Activated T-helper 1 cell treated with anti-CD3 and anti-CD28 coated beads, Interleukin-12 subunit alpha, Interleukin-12 subunit beta, Interleukin-2, Interleukin-4 antibody, amounts not matched to agents 30 ng/mL and 10 ng/mL and 1 ng/mL, durations not matched to agents 14 hours and 24 hours and 36 hours (primary cell): ENCODE measurements at places on chromosomes 5 and 9. TPM values are rescaled to one million over a fixed set of nuclear protein-coding genes. Genes with fewer than 3 reads are reported as not detected.
A peak's percentile ranks its signal among the peaks of the same experiment; 100 is the strongest.

CRHBP gene
- total RNA-seq: not detected in 2 replicates

- no peak overlapping the region for H3K27ac ChIP-seq
- H3K4me3 ChIP-seq: no peak overlapping the region
These were observed 59.6 kb downstream of the RAI14 start for GRCh38 chr5:34715711-34716110.

DNA sequence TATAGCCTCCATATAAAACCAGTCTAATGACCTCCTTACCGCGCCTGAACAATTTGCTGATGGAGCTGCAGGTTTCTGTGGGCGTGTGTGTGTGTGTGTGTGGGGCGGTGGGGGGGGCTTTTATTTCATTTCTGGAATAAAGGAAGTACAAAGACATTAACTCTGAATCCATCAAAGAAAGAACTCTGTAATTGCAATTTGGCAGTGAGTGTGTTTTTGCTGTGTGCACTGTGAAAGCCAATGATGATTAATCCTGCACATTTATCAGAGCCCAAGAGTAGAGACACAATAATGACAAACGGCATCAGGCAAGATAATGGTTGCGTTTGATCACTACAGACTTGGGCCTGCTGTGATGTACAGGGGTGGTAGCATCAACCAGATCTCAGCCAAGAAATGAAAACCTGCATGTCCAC is 29.3 kb upstream of the NDFIP1 start:
- H3K36me3 ChIP-seq: peaks cover 1% of the 10 kb centered on the region
- no peak overlapping the region for H3K27ac ChIP-seq
- H3K4me3 ChIP-seq: no peak overlapping the region

DNA sequence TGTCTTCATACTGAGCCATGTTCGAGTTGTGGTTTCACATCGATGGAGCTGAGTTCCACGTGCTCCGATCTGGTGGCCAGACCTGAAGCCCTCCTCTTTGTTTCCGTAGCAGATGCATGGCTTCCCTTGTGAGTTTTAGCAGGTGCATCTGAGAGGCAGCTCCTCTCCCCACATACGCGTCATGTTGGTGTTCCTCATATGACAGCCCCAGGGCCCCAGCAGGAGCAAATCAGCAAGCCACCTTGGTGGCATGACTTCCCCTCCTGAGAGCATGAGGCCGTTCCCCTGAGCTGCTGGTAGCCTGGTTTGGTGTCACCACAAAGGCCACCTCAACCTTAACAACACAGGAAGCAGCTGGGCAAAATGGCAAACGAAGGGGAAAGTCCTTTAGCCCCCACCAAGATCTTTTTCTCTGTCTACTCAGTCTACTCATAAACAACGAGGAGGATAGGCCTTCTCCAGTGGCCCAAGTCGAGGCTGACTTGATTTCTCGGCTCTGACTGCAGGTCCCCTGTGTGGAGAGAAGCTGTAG is 5.9 kb downstream of the CYFIP2 start:
- DNase-seq: peak; percentile 85
- H3K36me3 ChIP-seq: peaks cover 32% of the 10 kb centered on the region
- H3K4me1 ChIP-seq: peaks cover 96% of the 10 kb centered on the region
- H3K27ac ChIP-seq: peak overlapping the region; percentile 100

ROR2 gene
- 1.1 and 1.6 TPM in 2 replicates for total RNA-seq

DNA sequence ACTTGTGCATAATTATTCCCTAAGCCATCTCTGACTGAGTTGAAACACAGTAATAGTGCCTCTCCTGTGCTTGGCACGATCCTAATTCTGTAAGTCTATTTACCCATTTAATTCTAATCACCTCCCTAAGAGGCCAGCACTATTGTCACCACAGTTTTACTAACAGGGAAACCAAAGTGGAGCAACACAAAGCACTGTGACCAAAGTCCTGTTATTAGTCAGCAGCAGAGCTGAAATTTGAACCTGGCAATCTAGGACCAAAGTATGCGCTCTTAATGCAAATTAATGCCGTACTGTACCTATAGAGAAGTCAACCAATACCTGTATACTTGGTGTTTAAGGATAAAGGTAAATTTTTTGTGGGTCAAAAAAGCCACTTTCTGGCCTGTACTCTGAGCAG is 77.1 kb upstream of the CNTLN start:
- H3K27me3 ChIP-seq: no peaks in the 10 kb centered on the region
- no peak overlapping the region for H3K4me3 ChIP-seq
- H3K4me1 ChIP-seq: no peaks in the 10 kb centered on the region
- no peak for DNase-seq
- H3K36me3 ChIP-seq: no peaks in the 10 kb centered on the region
- no peak overlapping the region for H3K27ac ChIP-seq

- no peak overlapping the region for H3K27ac ChIP-seq
- H3K36me3 ChIP-seq: no peaks in the 10 kb centered on the region
- H3K4me3 ChIP-seq: no peak overlapping the region
- no peaks in the 10 kb centered on the region for H3K4me1 ChIP-seq
- no peaks in the 10 kb centered on the region for H3K27me3 ChIP-seq
These were observed 539.7 kb downstream of the ACTL7B start for GRCh38 chr9:108316066-108316465.

ADAM19 gene
- 341 and 348 TPM in 2 replicates for total RNA-seq

PDGFRB gene
- total RNA-seq: 0.76 and 1.0 TPM in 2 replicates

GRCh38 chr5:148484651-148485050 is 100.9 kb downstream of the FBXO38 start:
- no peaks in the 10 kb centered on the region for H3K36me3 ChIP-seq
- no peak for DNase-seq
- H3K4me1 ChIP-seq: no peaks in the 10 kb centered on the region

DNA sequence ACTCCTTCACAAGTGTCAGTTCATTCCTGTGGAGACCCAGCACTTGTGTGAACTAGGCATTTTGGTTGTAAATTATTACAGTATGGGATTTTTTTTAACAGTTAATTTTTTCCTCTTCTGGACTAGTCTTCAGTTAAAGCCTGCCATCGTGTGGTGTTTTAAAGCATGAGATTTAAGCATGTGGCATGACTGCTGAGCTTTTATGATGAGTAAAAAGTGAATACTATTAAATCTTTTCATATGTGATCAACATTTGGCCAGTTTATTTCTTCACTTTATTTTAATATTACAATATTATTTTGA is 25.0 kb downstream of the LMNB1 start:
- DNase-seq: no peak
- no peak overlapping the region for H3K4me3 ChIP-seq
- H3K4me1 ChIP-seq: peaks cover 50% of the 10 kb centered on the region
- no peaks in the 10 kb centered on the region for H3K27me3 ChIP-seq
- peaks cover 19% of the 10 kb centered on the region for H3K36me3 ChIP-seq

- no peaks in the 10 kb centered on the region for H3K36me3 ChIP-seq
- H3K4me3 ChIP-seq: no peak overlapping the region
- no peaks in the 10 kb centered on the region for H3K4me1 ChIP-seq
- no peak overlapping the region for H3K27ac ChIP-seq
- peaks cover 9% of the 10 kb centered on the region for H3K27me3 ChIP-seq
- no peak for DNase-seq
These were observed 4.3 kb upstream of the C7 start for GRCh38 chr5:40904994-40905306.

- H3K36me3 ChIP-seq: no peaks in the 10 kb centered on the region
- H3K27me3 ChIP-seq: peaks cover 9% of the 10 kb centered on the region
- no peaks in the 10 kb centered on the region for H3K4me1 ChIP-seq
- H3K4me3 ChIP-seq: no peak overlapping the region
These were observed 20.2 kb downstream of the UBE2QL1 start for GRCh38 chr5:6468870-6469269.

DNA sequence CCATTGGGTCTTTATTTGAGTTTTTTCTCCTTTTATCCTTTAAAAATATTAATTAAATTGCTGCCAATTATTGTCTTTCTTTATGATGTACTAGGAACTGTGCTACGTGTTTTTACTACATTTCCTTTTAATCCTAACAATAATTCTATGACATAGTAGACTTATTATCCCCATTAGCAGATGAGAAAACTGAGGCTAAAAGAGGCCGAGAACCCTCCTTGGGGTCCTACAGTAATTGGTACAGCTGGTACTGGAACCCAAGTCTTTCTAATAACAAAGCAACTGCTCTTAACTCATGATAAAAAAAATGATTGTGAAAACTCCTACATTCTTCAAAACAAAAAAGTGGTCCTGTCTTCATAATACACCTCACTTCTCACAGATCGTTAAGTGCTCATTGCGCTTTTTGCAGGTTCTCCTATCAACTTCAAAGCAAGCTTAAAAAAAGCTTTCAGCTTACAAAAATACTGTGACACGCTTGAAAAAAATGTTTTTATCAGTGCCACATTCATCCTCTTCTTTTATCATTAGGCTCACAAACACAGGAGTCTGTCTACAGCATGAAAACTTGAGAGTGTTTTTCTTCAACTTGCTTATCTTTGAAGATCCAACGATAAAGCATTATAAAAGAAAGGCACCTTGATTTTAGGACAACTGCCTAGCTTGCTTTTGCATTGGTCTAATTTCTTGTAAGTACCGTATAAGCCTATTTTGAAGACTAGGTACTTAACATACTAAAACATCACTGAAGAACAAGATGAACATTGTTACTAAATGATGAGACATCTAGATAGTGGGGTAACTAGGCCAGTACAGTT is 32.4 kb downstream of the FYB1 start:
- H3K27ac ChIP-seq: peak overlapping the region; percentile 97
- no peak for DNase-seq
- H3K36me3 ChIP-seq: peaks cover 9% of the 10 kb centered on the region
- no peaks in the 10 kb centered on the region for H3K27me3 ChIP-seq

GRCh38 chr9:89815903-89816573 is 211.2 kb downstream of the GADD45G start:
- H3K36me3 ChIP-seq: peaks cover 2% of the 10 kb centered on the region
- DNase-seq: peak; percentile 8
- H3K27me3 ChIP-seq: peaks cover 4% of the 10 kb centered on the region
- H3K27ac ChIP-seq: peak overlapping the region; percentile 77
- H3K4me3 ChIP-seq: no peak overlapping the region
- H3K4me1 ChIP-seq: peaks cover 47% of the 10 kb centered on the region

DNA sequence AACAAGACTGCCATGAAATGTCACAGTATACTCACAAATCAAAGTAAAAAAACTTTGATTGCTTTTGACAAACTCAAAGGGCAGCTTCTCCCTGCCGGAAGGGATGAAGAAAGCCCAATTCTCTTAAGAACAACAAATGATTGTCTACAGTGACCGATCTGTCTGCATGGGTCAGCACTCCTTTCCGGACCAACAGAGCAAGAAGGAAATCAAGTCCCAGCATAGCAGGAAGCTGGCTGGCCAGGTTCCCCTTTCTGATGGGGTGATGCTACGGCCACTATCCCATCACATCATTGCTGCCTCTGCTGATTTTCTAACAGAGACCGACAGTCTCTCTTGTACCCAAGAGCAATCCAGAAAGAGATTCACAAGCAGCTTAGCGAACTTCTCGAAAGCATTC is 692 bp downstream of the C1QTNF3 start:
- H3K36me3 ChIP-seq: peaks cover 2% of the 10 kb centered on the region
- peaks cover 2% of the 10 kb centered on the region for H3K27me3 ChIP-seq
- no peak for DNase-seq
- H3K27ac ChIP-seq: no peak overlapping the region
- no peaks in the 10 kb centered on the region for H3K4me1 ChIP-seq

GRCh38 chr5:154331232-154331631 is 114.6 kb upstream of the SAP30L start:
- H3K27ac ChIP-seq: no peak overlapping the region
- no peak overlapping the region for H3K4me3 ChIP-seq
- no peaks in the 10 kb centered on the region for H3K27me3 ChIP-seq
- no peaks in the 10 kb centered on the region for H3K4me1 ChIP-seq

- H3K36me3 ChIP-seq: no peaks in the 10 kb centered on the region
- no peak for DNase-seq
- H3K4me3 ChIP-seq: no peak overlapping the region
- H3K27me3 ChIP-seq: no peaks in the 10 kb centered on the region
- H3K27ac ChIP-seq: no peak overlapping the region
- no peaks in the 10 kb centered on the region for H3K4me1 ChIP-seq
These were observed 35.0 kb upstream of the DMRT1 start for GRCh38 chr9:806285-807156.

DNA sequence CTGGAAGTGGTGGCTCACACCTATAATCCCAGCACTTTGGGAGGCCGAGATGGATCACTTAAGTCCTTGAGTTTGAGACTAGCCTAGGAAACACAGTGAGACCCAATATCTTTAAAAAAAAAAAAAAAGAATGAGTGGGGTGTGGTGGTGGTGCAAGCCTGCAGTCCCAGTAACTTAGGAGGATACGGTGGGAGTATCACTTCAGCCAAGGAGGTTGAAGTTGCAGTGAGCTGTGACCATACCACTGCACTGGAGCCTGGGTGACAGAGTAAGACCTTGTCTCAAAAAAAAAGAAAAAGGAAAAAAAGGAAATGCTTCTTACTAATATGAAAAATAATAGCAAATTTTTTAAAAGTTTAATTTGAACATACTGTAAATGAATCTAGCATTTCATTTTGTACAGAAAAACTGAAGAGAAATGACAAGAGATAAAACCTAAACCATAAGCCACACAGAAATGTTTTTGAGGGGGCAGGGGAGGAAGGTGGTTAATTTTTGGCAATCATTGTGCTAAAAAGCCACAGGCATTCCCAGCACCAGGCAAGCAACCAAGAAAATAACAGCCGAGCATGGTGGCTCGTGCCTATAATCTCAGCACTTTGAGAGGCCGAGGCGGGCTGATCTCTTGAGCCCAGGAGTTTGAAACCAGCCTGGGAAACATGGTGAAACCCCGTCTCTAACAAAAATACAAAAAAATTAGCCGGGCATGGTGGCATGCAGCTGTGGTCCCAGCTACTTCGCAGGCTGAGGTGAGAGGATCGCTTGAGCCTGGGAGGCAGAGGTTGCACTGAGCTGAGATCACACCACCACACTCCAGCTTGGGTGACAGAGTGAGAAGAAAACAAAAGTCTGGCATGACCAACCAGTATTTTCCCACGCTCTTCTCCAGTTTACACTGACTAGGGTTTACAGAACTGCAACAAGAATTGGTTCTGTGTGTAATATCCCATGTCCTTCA is 114.5 kb upstream of the NR5A1 start:
- H3K4me3 ChIP-seq: no peak overlapping the region
- no peaks in the 10 kb centered on the region for H3K4me1 ChIP-seq
- peaks cover 16% of the 10 kb centered on the region for H3K27me3 ChIP-seq
- no peak overlapping the region for H3K27ac ChIP-seq
- no peak for DNase-seq

GAS1 gene
- 0.12 and 0.23 TPM in 2 replicates for total RNA-seq

DNA sequence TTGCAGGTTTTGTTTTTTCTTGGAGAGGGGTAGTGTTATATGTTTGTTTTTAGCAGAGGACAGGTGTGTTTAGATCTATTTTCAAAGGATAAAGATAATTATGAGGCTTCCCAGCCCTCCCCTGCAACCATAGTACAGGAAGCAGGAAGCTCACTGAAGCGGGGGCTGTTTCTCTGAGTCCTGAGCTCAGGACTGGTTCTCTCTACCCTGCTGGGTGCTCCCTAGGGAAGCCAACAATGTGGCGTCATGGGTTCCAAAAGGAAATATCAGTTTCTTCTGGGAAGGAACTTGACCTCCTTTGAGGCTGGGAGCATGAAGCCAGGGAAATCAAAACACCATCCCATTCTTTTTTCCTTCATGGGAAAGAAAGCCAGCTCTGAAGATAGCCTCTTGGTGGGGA is 62.2 kb downstream of the RAD23B start:
- peaks cover 2% of the 10 kb centered on the region for H3K36me3 ChIP-seq
- H3K27me3 ChIP-seq: no peaks in the 10 kb centered on the region
- no peak for DNase-seq
- H3K4me1 ChIP-seq: peaks cover 5% of the 10 kb centered on the region
- H3K4me3 ChIP-seq: no peak overlapping the region

SPINK13 gene
- not detected in 2 replicates for total RNA-seq

GDNF gene
- 0.36 and 0.44 TPM in 2 replicates for total RNA-seq

- no peak overlapping the region for H3K4me3 ChIP-seq
- H3K36me3 ChIP-seq: peaks cover 13% of the 10 kb centered on the region
- DNase-seq: no peak
- peaks cover 63% of the 10 kb centered on the region for H3K4me1 ChIP-seq
- H3K27me3 ChIP-seq: no peaks in the 10 kb centered on the region
- peak overlapping the region; percentile 40 for H3K27ac ChIP-seq
These were observed 4.8 kb downstream of the DNAJB5 start for GRCh38 chr9:34994260-34994899.

FRMD3 gene
- total RNA-seq: 0.34 and 0.37 TPM in 2 replicates
